Psoas muscle (tissue), 8 donors: ENCODE measurements at places on chromosomes 11 and 22. TPM values are rescaled to one million over a fixed set of nuclear protein-coding genes. Genes with fewer than 3 reads are reported as not detected.

The CHRDL2 gene
- polyA plus RNA-seq: 0.61 TPM

The ST3GAL4 gene
- 3.5 TPM for polyA plus RNA-seq

The PRR33 gene
- polyA plus RNA-seq: 0.16 TPM

The TYR gene
- polyA plus RNA-seq: not detected

The TMEM86A gene
- 2.1 TPM for polyA plus RNA-seq

The OR4D5 gene
- not detected for polyA plus RNA-seq
